ENCODE measurements at places on chromosomes 11 and 22.

DNA sequence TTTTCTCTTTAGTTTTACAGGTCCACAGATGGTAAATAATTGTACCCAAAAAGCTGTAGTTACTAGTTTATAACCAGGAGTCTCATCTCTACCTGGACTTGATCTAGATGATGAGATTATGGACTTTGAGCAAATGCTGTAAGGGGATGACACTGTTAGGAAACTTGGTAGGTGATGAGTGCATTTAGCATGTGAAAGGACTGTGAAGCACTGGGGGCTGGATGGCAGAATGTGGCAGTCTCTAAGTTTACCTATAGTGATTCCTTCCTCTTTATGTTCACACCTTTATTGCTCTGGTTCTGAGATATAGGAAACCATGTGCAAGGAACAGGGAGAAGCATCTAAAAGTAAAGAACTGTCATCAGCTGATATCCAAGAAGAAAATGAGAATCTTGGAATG lies 230.7 kb upstream of the CHORDC1 start:
- H3K27me3 ChIP-seq, result peaks cover 3% of the 10 kb centered on the region
- H3K4me3 ChIP-seq, result no peak overlapping the region
- H3K36me3 ChIP-seq, result no peaks in the 10 kb centered on the region
- no peak overlapping the region for H3K27ac ChIP-seq

DNA sequence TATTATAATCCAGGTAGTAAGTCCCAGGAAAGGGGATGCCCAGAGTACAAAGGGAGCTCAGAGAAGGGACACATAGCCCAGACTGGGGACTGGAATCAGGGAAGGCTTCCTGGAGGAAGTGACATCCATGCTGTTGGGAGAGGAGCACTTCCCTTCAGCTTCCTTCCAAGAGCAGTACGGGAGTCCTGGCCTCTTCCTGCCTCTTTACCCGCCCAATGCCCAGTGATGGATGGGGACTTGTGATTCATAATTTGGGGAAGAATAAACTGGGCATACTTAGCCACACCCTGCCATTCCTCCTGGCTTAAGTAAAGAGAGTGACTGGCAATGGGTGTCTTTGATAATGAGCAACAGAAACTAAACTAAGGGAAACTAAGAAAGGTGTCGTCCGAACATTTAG lies 11.5 kb downstream of the C11orf91 start:
- H3K27me3 ChIP-seq, result no peaks in the 10 kb centered on the region
- H3K4me3 ChIP-seq, result no peak overlapping the region
- H3K4me1 ChIP-seq, result peaks cover 64% of the 10 kb centered on the region
- H3K36me3 ChIP-seq, result no peaks in the 10 kb centered on the region
- H3K27ac ChIP-seq, result peak overlapping the region; percentile 99
- DNase-seq, result peak; percentile 89

DNA sequence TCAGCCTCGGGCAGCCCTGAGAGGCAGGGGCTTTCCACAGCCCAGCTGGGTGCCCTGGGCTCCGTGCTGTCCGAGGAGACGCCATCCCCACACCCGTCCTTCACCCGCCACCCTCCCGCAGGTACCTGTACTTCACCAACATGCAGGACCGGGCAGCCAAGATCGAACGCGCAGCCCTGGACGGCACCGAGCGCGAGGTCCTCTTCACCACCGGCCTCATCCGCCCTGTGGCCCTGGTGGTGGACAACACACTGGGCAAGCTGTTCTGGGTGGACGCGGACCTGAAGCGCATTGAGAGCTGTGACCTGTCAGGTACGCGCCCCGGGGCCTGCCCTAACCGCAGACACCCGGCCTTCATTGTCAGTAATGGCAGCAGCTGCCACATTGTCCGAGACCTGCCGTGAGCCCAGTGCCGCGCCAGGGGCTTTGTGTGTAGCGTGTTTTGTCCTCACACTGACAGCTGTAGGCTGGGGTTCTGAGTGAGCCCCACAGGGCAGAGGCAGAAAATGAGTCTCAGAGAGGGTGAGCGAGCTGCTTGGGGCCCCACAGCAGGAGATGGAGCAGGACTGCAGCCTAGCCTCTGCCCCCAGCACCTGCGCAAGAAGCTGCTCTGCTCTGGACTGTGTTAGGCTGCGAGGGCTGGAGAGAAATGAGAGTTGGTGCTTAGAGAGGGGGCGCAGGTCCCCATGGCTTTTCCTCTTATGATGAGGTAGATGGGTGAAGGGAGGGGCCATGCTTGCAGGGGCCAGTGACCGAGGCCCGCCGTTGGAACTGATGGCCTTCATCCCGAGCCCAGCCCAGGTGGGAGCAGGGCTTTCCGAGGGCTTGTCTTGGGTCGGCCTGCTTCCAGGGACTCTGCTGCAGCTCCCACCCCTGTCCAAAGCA lies 35.3 kb upstream of the PPP6R3 start:
- no peak overlapping the region for H3K4me3 ChIP-seq
- no peaks in the 10 kb centered on the region for H3K4me1 ChIP-seq
- peaks cover 19% of the 10 kb centered on the region for H3K36me3 ChIP-seq
- no peak overlapping the region for H3K27ac ChIP-seq

GRCh38 chr11:95372097-95372656 lies 141.2 kb upstream of the SESN3 start:
- H3K36me3 ChIP-seq, result no peaks in the 10 kb centered on the region
- H3K4me1 ChIP-seq, result no peaks in the 10 kb centered on the region
- no peak for DNase-seq
- H3K27me3 ChIP-seq, result no peaks in the 10 kb centered on the region
- no peak overlapping the region for H3K4me3 ChIP-seq

- H3K4me3 ChIP-seq, result no peak overlapping the region
- peaks cover 43% of the 10 kb centered on the region for H3K27me3 ChIP-seq
- no peaks in the 10 kb centered on the region for H3K36me3 ChIP-seq
- H3K27ac ChIP-seq, result no peak overlapping the region
- no peak for DNase-seq
Observed at GRCh38 chr11:67027943-67028542, 5.1 kb downstream of the SYT12 start.

DNA sequence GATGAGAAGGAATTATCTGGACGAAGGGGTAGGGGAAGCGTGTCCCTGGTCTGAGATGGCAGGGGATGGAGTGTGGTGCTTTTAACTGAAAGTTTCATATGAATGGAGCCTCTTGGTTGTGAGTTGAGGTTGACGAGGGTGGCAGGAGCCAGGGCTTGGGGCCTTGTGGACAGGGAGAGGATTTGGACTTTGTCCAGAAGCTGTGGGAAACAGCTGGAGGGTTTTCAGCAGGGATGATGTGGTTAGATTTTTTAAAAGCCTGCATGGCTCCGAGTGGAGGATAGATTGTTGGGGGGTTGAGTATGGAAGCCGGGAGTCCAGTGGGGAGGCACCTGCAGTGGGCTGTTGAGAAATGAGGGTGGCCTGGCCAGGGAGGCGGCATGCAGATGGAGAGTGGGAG lies 24.8 kb downstream of the MYO7A start:
- DNase-seq, result no peak
- H3K27ac ChIP-seq, result no peak overlapping the region
- H3K36me3 ChIP-seq, result no peaks in the 10 kb centered on the region
- peaks cover 4% of the 10 kb centered on the region for H3K4me1 ChIP-seq
- H3K27me3 ChIP-seq, result peaks cover 12% of the 10 kb centered on the region

GRCh38 chr11:120819437-120820365 lies 204.2 kb upstream of the TBCEL start:
- no peak for DNase-seq
- peaks cover 8% of the 10 kb centered on the region for H3K27me3 ChIP-seq
- no peak overlapping the region for H3K27ac ChIP-seq
- H3K4me1 ChIP-seq, result no peaks in the 10 kb centered on the region

Data from keratinocyte (primary cell).